ENCODE measurements at places on chromosomes 12 and 14. TPM values are rescaled to one million over a fixed set of nuclear protein-coding genes. Genes with fewer than 3 reads are reported as not detected.

KLRC1 gene
- not detected for total RNA-seq

GRCh38 chr14:62006116-62006731 lies 244.0 kb downstream of the SNAPC1 start:
- H3K4me1 ChIP-seq, result no peaks in the 10 kb centered on the region
- H3K27ac ChIP-seq, result no peak overlapping the region
- no peak overlapping the region for H3K4me3 ChIP-seq
- H3K36me3 ChIP-seq, result no peaks in the 10 kb centered on the region

- no peaks in the 10 kb centered on the region for H3K36me3 ChIP-seq
- no peak for DNase-seq
- no peaks in the 10 kb centered on the region for H3K4me1 ChIP-seq
These were observed 166.6 kb downstream of the PIWIL1 start for GRCh38 chr12:130504110-130504839.

GRCh38 chr14:104532191-104532555 lies 47.4 kb upstream of the C14orf180 start:
- no peaks in the 10 kb centered on the region for H3K4me1 ChIP-seq
- no peak overlapping the region for H3K27ac ChIP-seq
- no peak overlapping the region for H3K4me3 ChIP-seq
- H3K27me3 ChIP-seq, result no peaks in the 10 kb centered on the region
- H3K36me3 ChIP-seq, result no peaks in the 10 kb centered on the region
- DNase-seq, result no peak

DNA sequence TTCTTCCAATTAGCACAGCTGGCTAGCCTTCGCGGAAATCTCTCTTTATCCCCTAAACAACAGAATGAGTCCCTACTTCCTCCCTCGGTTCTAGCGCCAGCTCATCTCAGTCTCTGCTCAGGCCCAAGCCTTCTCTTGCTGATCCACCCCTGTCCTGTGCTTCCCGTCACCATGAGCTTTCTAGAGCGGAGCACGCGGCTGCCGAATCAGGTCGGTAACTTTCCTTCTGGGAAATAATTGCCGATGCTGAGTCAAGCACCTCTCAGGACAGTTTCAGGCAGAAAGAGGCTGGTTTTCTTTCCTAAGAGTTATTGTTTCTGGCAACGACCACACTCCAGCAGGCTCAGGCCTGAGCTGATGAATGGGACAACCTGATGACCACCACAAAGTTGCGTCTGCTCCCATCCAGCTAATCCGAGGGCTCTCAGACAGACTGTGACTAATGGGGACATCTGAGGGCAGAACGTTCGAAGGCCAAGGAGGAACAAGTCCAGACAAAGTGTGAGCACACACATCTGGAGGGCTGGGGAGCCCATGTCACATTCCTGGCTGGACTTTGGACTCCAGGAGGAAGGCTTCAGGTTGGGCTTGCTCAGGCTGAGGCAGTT lies 13.6 kb upstream of the GPR68 start:
- DNase-seq, result no peak
- no peaks in the 10 kb centered on the region for H3K4me1 ChIP-seq
- H3K27ac ChIP-seq, result no peak overlapping the region
- H3K36me3 ChIP-seq, result no peaks in the 10 kb centered on the region
- no peaks in the 10 kb centered on the region for H3K27me3 ChIP-seq
- H3K4me3 ChIP-seq, result no peak overlapping the region

- no peaks in the 10 kb centered on the region for H3K4me1 ChIP-seq
- no peaks in the 10 kb centered on the region for H3K27me3 ChIP-seq
- H3K4me3 ChIP-seq, result no peak overlapping the region
- no peaks in the 10 kb centered on the region for H3K36me3 ChIP-seq
- H3K27ac ChIP-seq, result no peak overlapping the region
These were observed 20.8 kb downstream of the CFAP251 start for GRCh38 chr12:121939186-121939585.

- peak overlapping the region; percentile 93 for H3K4me3 ChIP-seq
- H3K27me3 ChIP-seq, result no peaks in the 10 kb centered on the region
- peaks cover 26% of the 10 kb centered on the region for H3K4me1 ChIP-seq
- DNase-seq, result no peak
These were observed 1.5 kb downstream of the CALM1 start for GRCh38 chr14:90398315-90398839.
